ENCODE measurements at places on chromosomes 5 and 9.

DNA sequence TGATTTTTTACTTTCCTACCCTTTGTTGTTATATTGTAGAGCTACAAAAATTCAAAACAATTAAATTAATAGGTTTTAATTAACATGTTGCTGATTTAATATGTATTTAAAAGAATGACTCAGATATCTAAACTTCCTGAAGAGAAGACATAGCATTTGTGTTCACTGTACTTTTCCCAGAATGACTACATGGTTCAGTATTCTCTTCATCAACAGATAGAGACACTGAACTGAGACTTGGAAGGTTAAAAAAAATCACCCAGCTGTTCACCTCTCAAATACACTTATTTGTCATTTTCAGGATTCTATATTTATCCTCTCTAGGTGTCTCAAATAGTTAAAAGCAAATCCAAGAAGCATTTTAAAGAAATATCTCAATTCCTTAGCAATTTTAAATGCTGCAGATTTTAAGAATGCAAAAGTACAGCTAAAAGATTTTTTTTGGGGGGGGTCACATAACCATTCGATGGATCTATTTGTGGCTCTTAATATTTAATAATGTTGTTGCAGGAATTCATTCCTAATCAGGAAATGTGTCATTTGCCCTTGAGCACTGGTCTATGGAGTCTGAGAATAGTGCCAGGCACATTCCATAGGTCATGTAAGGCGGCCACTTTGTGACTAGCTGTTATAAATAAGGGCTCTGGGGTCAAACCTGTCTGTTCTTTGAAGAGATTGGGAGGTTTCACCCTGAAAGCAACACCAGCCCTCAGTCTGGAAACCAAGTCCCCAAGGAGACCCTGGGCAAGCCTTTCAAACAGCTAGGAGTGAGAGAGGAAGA lies 463.1 kb downstream of the NR2F1-AS1 start:
- no peak for DNase-seq

DNA sequence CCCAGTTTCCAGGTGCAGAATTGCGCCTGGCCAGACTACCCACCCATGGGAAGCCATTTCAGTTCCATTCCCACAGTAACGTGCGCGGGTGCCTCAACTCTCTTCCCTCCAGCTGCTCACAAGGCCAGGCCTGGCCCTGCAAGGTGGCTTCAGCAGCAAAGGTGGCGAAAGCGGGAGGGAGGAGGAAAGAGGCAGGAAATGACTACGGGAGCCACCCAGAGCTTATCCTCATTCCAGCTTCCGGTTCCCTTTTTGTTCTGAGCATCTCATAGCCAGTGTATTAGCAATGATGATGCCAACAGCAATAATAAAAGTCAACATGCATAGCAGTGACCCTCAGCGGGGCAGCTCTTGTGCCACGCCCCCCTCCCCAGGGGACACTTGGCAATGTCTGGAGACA lies 101.5 kb upstream of the BOD1 start:
- DNase-seq, result no peak

- DNase-seq, result no peak
Observed at GRCh38 chr5:72347801-72348308, 27.7 kb downstream of the PTCD2 start.

- DNase-seq, result no peak
Observed at GRCh38 chr9:136297016-136297691, 6.7 kb downstream of the CCDC187 start.

- DNase-seq, result no peak
Observed at GRCh38 chr5:34001241-34001841, 6.5 kb downstream of the AMACR start.

GRCh38 chr5:133257977-133258376 lies 206.2 kb downstream of the HSPA4 start:
- no peak for DNase-seq

DNA sequence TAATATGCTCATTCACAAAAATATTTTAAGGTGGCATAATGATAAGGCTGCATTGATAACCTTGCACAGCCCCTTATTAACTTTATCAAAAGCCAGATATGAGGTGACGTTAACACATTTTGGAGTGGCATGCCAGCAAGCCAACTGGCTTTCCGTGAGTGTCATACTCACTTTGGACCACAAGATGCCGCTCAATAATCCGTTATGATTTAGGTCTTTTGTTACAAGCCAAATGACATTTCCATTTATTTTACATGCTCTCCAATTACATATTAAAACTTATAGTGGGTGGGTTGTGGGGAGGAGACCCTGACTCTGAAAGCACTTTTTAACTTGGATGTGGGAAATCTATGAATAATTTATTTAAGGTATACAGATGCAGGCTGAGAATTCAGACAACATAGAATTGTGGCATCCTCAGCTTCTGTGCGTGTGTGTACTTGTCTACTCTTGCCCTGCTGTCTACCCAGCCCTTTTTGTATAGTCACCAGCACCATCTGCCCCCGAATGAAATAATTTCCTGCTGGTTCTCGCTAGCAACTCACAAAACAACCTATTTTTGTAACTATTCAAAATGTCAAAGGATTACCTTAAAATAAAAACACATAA lies 305.1 kb downstream of the PSAT1 start:
- DNase-seq, result no peak

Data from stimulated activated CD8-positive, alpha-beta memory T cell treated with anti-CD3 and anti-CD28 coated beads, Interleukin-7, amount 100 ng/mL, for 4 hours (primary cell).